ENCODE measurements at places on chromosomes 6 and 20. TPM values are rescaled to one million over a fixed set of nuclear protein-coding genes. Genes with fewer than 3 reads are reported as not detected.

GRCh38 chr20:44019638-44020335 lies 105.1 kb downstream of the TOX2 start:
- H3K36me3 ChIP-seq = no peaks in the 10 kb centered on the region
- H3K4me1 ChIP-seq = peaks cover 14% of the 10 kb centered on the region
- no peaks in the 10 kb centered on the region for H3K27me3 ChIP-seq
- no peak overlapping the region for H3K27ac ChIP-seq
- no peak for DNase-seq

Gene HLA-DMB
- not detected for total RNA-seq

Gene SLC17A2
- total RNA-seq = not detected

- peak; percentile 41 for DNase-seq
- H3K27me3 ChIP-seq = no peaks in the 10 kb centered on the region
- H3K4me3 ChIP-seq = no peak overlapping the region
- peaks cover 43% of the 10 kb centered on the region for H3K4me1 ChIP-seq
- H3K27ac ChIP-seq = peak overlapping the region; percentile 81
Observed at GRCh38 chr6:130995783-130996447, 67.1 kb downstream of the EPB41L2 start.

Gene GCNT2
- 27.3 TPM for total RNA-seq

GRCh38 chr6:36841756-36842155 lies 2.5 kb upstream of the CPNE5 start:
- H3K27ac ChIP-seq = no peak overlapping the region
- no peaks in the 10 kb centered on the region for H3K36me3 ChIP-seq
- no peak for DNase-seq

DNA sequence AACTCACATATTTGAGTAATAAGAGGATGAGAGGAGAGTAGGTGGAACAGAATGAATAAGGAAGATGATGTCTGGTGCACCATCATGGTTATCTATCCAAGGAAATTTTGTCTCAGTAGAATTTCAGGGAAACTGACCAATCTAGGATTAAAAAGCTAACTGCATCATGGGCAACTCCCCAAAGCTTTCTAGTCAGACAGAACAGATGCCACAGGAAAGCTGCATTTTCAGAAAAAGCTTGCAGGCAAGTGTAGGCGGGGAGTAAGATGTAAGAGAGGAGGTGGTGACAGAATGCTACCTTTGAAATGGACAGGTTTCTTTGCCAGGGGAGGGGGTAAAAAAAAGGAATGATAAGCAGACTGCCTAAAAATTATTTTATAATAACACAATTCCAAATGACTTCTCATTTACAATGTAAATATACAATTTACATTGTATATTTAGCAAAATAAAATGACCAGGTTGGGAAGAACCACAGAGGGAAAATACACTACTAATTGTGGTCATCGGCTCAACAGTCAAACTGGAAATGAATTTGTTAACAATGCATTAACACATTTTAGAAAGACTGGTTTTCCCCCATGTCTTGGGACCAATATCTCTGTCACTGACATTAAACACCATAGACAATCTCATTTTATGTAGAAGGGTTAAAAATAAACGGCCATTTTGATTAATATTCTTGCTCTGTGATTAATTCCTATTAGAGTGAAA lies 15.1 kb downstream of the NHSL1 start:
- 0 out of 2 replicates have a peak, but pooled peaks cover 4% of the 10 kb centered on the region for H3K36me3 ChIP-seq
- H3K4me1 ChIP-seq = peaks cover 12% of the 10 kb centered on the region
- H3K4me3 ChIP-seq = no peak overlapping the region
- no peak overlapping the region for H3K27ac ChIP-seq

- H3K36me3 ChIP-seq = peaks cover 51% of the 10 kb centered on the region
- H3K4me1 ChIP-seq = peaks cover 55% of the 10 kb centered on the region
- H3K4me3 ChIP-seq = no peak overlapping the region
- DNase-seq = no peak
Observed at GRCh38 chr6:117506907-117507306, 24.4 kb downstream of the DCBLD1 start.

DNA sequence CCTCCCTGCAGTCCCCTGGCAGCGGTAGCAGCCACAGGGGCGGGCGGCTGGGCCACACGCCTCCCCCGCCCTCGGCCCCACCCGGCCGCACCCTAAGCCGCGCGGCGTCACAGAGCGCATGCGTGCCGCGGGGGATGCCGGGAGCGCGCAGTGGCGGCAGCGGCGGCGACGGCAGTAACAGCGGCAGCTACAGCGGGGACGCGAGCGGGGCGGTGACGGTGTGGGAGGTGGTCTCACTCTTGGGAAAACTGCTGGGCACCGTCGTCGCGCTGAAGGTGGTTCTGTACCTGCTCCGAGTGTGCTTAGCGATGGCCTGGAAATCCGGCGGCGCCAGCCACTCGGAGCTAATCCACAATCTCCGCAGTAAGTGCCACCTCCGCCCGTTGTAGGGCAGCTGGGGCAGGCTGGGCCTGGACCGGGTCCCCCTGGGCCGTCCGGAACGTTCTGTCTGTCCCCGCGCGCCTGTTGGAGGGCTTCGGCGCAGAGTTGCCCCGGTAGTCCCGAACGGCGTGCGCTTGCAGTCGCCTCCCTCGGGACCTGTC lies at the start of gene PCMT1:
Gene PCMT1, plus strand, starts transcription at position 148 of the 542 bp plus-strand sequence. Its CDS starts 161 bp downstream, at position 309.
- peaks cover 27% of the 10 kb centered on the region for H3K4me1 ChIP-seq
- H3K36me3 ChIP-seq = peaks cover 16% of the 10 kb centered on the region
- H3K4me3 ChIP-seq = peak within 1 kb of the TSS; percentile 95
- peak within 1 kb of the TSS; percentile 46 for H3K27ac ChIP-seq

DNA sequence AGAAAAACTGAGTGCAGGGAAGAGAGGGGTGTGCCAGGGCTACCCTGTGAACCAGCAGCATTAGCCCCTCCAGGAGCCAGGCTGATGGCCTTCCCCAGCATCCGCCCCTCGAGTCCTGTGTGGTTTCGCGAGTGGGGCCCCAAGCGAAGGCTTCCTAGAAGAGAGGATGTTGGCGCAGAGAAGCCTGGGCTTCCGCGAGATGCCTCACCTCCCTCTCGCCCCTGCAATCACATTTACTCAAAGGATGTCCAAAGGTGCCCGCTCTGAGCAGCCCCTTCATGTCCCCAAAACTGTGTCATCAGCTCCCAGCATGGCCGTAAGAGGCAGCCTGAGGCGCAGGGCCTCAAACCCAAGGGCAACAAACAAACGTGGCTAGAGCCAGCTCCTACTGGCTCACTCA lies 111.7 kb downstream of the PREX1 start:
- no peak overlapping the region for H3K27ac ChIP-seq
- no peaks in the 10 kb centered on the region for H3K36me3 ChIP-seq
- no peaks in the 10 kb centered on the region for H3K27me3 ChIP-seq
- DNase-seq = no peak
- no peak overlapping the region for H3K4me3 ChIP-seq
- peaks cover 6% of the 10 kb centered on the region for H3K4me1 ChIP-seq

DNA sequence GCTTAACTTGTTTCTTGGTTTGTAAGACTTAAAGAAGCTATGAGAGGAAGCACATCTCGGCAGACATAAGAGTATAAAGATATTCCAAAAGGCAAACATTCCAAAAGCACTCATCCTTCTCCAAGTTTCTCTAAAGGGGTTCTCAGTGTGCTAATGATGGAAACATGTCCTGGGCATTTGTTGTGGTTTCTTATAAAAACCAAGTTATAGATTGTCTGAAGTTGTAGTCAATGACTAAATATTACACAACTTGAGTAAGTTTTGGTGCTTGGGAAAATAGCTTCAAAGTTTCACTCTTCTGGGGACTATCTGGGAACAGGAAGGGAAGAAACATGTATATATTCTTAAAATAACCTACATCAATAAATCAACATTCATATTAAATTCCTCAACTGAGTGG lies 128.3 kb upstream of the TBX18 start:
- no peak for DNase-seq
- no peaks in the 10 kb centered on the region for H3K36me3 ChIP-seq
- H3K4me3 ChIP-seq = no peak overlapping the region
- no peak overlapping the region for H3K27ac ChIP-seq
- H3K27me3 ChIP-seq = no peaks in the 10 kb centered on the region
- peaks cover 6% of the 10 kb centered on the region for H3K4me1 ChIP-seq

- DNase-seq = no peak
- H3K4me1 ChIP-seq = no peaks in the 10 kb centered on the region
- H3K36me3 ChIP-seq = no peaks in the 10 kb centered on the region
- H3K27me3 ChIP-seq = no peaks in the 10 kb centered on the region
Observed at GRCh38 chr6:24060982-24061754, 64.8 kb upstream of the NRSN1 start.

GRCh38 chr6:113447088-113447831 lies 409.9 kb upstream of the MARCKS start:
- no peak overlapping the region for H3K4me3 ChIP-seq
- no peaks in the 10 kb centered on the region for H3K27me3 ChIP-seq
- H3K36me3 ChIP-seq = no peaks in the 10 kb centered on the region
- H3K4me1 ChIP-seq = peaks cover 17% of the 10 kb centered on the region
- no peak overlapping the region for H3K27ac ChIP-seq

DNA sequence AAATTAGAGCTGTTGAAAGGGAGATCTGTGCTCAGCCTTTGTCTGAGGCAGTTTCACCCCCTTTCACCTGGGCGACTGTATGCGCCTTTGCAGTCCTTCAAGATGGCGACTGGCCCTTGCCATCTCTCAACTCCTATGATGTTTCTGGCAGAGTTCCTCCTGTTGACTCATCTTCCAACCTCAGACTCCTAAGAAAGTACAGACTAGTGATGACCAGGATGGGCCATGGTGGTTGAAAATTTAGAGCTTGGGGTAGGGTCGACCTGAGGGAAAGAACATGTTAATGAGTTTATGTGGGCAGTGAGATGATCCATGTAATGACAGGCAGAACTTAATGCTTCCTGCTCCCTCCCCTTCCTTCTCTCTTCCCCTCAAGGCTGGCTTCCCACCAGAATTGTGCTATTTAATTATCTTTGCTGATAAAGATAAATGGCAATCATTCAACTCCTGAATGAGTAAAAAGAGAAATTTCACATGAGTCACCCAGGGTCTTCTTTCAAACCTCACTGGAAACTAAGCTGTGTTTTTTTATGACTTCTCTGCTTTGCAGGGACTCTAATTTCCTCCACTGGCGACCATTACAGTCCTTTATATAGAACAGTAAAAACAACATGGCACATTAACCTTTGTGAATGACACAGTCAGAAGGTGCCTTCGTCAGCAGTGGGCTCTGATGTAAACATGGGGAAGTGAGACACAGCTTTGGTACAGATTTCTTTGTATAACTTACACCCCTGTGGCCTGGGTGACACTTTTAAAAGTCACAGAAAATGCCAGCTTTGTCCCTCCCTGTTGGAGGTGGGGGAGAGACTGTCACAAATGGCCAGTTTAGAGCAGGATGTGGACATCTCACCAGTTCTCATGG lies 103.5 kb downstream of the SCP2D1 start:
- H3K4me1 ChIP-seq = no peaks in the 10 kb centered on the region
- no peak overlapping the region for H3K27ac ChIP-seq
- no peak for DNase-seq
- H3K27me3 ChIP-seq = no peaks in the 10 kb centered on the region

- H3K27ac ChIP-seq = no peak overlapping the region
- no peaks in the 10 kb centered on the region for H3K36me3 ChIP-seq
- H3K27me3 ChIP-seq = no peaks in the 10 kb centered on the region
- DNase-seq = no peak
- H3K4me3 ChIP-seq = no peak overlapping the region
Observed at GRCh38 chr6:92259171-92259570, 1160.2 kb downstream of the EPHA7 start.

Gene SLC35F1
- total RNA-seq = 0.05 TPM

Gene SMIM28
- total RNA-seq = not detected

Gene MTFR2
- 4.6 TPM for total RNA-seq

GRCh38 chr6:1667012-1667804 lies 57.5 kb downstream of the FOXC1 start:
- H3K4me3 ChIP-seq = no peak overlapping the region
- H3K36me3 ChIP-seq = no peaks in the 10 kb centered on the region
- DNase-seq = no peak
- H3K27ac ChIP-seq = no peak overlapping the region
- H3K27me3 ChIP-seq = no peaks in the 10 kb centered on the region
- H3K4me1 ChIP-seq = peaks cover 15% of the 10 kb centered on the region

- no peaks in the 10 kb centered on the region for H3K36me3 ChIP-seq
- peaks cover 12% of the 10 kb centered on the region for H3K4me1 ChIP-seq
- DNase-seq = no peak
- no peak overlapping the region for H3K4me3 ChIP-seq
Observed at GRCh38 chr20:10793766-10794165, 120.0 kb upstream of the JAG1 start.

Gene FAM184A
- not detected for total RNA-seq

Gene TTBK1
- not detected for total RNA-seq

DNA sequence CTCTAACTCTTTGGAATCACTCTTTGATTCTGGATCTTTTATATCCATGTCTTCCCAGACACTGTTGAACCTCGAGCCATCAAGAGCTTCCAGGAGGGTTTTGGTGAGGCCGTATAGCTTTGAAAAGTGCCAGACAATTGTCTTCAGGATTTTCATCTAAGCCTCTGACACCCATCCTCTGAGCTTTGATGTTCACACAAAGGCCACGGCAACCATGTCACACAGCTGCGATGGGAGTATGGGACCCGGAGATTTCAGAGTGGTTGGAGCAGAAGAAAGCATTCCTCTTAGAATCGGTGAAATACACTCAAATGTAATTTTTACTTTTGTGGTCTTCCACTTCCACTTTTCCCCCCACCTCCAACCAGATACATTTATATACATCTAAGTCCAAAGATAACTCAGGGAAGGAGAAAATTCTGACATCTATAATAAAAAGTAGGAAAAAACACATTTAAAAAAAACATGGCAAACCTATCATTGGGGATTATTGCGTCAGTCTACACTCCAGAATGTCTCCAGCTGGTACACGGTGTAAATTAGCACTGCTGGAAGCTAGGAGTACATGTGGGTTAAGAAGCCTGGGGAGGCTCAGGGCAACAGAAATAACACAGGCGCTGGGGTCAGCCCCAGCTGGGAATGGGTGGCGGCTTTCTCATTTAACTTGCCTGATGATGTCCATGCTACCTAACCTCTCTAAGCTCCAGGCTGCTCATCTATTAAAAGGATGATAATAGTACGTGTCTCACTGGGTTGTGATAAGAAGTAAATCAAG lies 92.7 kb downstream of the LY86 start:
- no peaks in the 10 kb centered on the region for H3K36me3 ChIP-seq
- peaks cover 10% of the 10 kb centered on the region for H3K4me1 ChIP-seq
- DNase-seq = no peak
- no peaks in the 10 kb centered on the region for H3K27me3 ChIP-seq
- no peak overlapping the region for H3K4me3 ChIP-seq

GRCh38 chr6:43077981-43078511 lies 1.9 kb downstream of the PTK7 start:
- no peaks in the 10 kb centered on the region for H3K27me3 ChIP-seq
- H3K4me1 ChIP-seq = peaks cover 34% of the 10 kb centered on the region
- H3K4me3 ChIP-seq = no peak overlapping the region
- H3K27ac ChIP-seq = no peak overlapping the region
- DNase-seq = no peak

DNA sequence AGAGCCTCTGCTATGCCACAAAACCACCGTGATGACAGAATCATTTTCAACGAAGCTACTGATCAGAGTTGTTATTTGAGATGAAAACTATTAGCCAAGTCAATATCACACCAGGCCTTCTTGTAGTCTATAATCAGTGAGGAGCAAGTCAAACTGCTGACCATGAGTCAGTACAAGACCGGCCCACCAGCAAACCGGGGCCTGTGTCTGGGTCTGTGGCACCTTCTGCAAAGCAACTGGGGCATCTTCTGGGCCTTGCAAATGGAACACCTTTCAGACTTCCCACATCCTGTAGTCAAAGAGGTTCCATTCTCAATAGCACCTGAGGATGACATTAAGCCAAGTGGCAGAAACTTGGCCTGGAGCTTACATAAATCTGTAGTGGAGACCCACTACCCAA lies 38.5 kb downstream of the CPXM1 start:
- no peak overlapping the region for H3K4me3 ChIP-seq
- H3K4me1 ChIP-seq = no peaks in the 10 kb centered on the region
- H3K27me3 ChIP-seq = 0 out of 2 replicates have a peak, but pooled peaks cover 7% of the 10 kb centered on the region
- no peaks in the 10 kb centered on the region for H3K36me3 ChIP-seq
- no peak for DNase-seq
- H3K27ac ChIP-seq = no peak overlapping the region

Measured in SJSA1 (cell line).